Mesothelial cell of epicardium (in vitro differentiated cells): ENCODE measurements at places on chromosomes 7 and 10.

DNA sequence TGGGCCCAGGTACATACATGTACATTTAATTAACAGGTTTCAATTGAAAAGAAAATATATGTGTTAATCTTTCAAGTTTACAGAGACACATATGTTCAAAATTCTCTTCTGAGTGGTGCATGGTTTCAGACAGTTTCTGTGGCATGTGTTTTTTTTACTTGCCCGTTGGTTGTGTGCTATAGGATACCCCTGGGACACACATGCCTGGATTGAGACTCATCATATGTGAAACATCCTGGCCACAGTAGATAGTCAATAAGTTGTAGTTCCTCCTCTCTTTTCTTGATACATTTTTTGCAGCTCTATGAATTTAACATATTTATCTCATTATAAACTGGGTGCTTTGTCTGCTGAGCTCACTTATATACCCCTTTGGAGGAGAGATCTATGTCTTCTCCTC, 207.8 kb upstream of the CTBP2 start:
- no peak for DNase-seq

- no peak for DNase-seq
Measured at GRCh38 chr7:106610996-106611886, 49.7 kb downstream of the CCDC71L start.

DNA sequence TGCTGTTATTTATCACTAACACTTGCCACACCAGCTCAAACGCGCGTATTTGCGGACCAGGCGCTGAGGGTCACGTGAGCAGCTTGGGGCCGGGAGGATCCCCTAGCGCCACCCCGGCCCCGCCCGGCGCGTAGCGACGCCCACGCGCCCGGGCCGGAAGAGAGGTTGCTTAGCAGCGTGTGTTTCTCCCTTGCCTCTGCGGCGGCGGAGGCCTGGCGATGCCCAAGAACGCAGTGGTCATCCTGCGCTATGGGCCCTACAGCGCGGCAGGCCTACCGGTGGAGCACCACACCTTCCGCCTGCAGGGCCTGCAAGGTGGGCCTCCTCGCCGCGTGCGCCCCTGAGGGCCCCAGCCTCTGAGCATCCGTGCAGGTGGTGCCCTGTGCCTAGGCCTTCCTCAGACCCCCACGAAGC, at the start of gene C10orf53:
C10orf53 (plus strand) TSS at position 172 of the 414 bp plus-strand sequence; CDS start at position 219, 47 bp downstream.
- DNase-seq: peak; percentile 46

GRCh38 chr7:77796109-77796508, 2.1 kb downstream of the TMEM60 start:
- DNase-seq: no peak

DNA sequence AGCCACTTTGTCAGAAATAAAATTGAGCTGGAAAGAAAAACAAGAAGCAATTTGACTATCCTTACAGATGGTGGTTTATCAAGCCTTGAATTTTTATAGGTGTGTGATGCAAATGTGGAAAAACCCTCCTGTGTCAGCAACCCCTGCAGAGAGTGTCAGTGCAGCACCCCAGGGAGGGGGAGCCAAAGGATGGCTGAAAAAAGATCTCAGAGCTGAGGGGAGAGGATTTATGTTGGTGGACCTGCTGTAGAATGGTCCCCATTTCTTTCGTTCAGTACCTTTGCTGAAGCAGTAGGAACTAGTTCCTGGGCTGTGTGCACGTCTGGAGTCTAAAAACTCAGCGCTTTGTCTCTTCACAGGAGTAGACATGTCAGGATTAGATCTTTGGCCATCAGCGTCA, 239.0 kb downstream of the PHTF2 start:
- no peak for DNase-seq

DNA sequence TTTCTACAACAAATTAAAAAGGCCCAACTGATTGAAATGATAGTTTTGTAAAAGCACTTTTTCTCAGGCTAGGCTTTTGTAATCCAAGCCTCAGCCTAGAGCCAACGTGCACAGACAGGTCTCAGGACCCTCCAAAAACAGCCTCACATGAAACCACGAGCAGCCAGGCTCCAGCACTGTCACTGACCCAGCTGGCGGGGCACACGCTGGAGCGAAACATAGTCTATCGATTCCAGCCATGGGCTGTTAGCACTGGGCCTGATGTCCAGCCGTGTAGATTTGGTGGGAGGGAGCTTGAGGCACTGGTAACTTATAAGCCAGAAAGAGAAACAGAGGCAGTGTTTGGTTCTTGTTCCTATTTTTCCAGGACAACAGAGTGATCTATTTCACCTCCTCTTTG, 104.5 kb downstream of the EBF3 start:
- no peak for DNase-seq

DNA sequence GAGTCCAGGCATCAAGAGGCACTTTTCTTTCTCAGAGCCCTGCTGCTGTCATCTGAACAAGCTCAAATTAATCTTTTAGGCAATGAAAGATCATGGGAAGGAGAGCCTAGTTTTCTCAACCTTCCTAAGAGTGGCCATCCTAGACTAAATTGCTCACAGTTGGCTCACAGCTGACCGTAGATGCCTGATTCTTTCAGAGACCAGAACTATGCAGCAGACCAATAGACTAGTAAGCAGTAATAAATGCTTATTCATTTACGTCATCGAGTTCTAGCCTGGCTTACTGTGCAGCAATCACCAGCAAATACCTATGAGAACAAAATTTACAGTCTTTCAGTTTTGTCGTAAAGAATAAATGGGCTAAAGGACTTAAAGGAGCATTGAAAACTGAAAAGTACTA, 602.9 kb upstream of the GHITM start:
- DNase-seq: no peak
